ENCODE measurements at places on chromosomes 1 and 21.

GRCh38 chr21:24714646-24715200 is 892.6 kb downstream of the MRPL39 start:
- no peak for DNase-seq

DNA sequence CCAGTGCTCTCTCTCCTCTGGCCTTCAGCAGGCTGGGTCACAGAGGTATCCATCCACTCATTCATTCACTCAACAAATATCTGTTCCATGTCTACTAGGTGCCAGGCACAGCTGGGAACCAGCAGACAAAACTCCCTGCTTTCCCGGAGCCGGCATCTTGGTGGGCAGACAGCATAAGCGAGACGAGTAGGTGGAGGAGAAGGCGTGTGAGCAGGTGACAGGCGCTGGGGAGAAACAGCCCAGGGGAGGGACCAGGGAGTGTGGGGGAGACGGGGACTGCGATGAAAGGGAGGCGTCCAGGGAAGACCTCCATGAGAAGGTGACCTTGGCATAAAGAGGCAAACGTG is 11.0 kb upstream of the KCNAB2 start:
- DNase-seq = no peak

DNA sequence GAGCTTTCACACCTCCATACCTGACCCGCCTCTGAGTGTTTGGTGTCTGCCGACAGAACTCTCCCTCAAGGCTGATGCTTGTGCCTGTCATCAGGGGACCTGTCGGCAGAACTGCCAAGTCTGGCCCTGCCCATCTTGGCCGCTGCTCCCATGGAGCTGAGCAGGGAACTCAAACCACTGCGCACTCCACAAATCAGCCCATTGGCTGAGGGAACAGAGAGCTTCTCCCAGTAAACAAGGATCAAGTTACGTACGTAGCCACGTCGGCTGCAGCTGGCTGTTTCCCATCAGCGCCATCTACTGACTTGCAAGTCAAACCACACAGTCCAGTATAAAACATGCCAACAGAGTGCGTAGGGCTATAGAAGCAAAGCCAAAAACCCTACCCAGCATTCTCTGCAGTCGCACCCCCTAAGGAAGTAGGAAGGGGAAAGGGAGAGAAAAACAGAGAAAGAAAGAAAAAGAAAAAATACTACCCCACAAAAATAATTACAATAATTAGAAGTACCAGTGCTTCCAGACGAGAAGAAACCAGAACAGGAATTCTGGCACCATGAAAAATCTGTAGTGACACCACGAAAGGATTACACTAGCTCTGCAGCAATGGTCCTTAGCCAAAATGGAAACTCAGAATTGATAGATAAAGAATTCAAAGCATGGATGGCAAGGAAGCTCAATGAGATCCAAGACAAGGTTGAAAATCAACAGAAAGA is 13.1 kb downstream of the KRTAP13-1 start:
- no peak for DNase-seq

DNA sequence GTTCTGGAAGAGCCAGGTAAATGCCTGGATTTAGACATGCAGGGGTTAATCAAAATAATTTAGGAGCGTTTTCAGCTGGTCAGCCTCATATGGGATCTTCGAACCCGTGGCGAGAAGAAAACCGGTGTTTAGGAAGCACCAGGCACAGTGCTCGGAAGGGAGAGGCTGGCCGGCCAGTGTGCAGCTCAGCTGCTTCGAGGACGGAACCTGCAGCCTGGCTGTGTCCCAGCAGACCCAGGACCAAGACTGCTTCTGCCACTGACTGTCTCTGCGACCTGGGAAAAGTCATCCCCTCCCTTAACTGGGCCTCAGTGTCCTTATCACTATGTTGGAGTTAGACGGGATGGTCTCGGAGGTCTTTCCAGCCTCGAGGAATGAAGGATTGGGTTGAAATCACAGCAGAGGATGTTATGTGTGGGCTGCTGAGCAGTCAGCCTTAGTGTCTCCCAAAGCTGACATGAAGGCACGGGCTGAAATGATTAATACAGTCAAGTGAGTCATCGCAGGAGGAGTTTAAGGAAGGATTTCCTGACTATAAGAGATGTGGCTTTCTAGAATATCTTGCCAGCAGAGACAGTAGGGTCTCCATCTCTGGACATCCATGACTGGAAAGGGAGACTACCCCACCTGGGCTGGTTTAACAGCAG is 20.8 kb downstream of the PPFIA4 start:
- DNase-seq = no peak

DNA sequence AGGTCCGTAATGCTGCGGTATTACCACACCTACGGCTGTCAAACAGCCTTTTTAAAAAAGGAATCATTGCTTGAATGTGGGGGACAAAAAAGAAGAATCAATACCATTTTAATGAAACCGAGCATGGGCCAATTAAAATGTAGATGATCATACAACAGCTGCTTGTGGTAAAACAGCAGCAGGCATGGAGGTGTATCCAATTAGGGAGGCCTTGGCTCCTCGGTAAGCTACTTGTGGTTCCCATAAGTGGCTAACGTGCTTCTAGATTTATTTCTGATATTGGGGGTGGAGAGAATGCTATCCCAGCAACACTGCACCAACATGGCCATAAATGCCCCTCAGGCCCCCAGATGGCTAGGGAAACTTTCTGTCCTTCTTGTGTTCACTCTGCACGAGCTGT is 1.8 kb downstream of the PTPN14 start:
- DNase-seq = no peak

GRCh38 chr1:212977781-212978645 is 27.7 kb downstream of the VASH2 start:
- no peak for DNase-seq

DNA sequence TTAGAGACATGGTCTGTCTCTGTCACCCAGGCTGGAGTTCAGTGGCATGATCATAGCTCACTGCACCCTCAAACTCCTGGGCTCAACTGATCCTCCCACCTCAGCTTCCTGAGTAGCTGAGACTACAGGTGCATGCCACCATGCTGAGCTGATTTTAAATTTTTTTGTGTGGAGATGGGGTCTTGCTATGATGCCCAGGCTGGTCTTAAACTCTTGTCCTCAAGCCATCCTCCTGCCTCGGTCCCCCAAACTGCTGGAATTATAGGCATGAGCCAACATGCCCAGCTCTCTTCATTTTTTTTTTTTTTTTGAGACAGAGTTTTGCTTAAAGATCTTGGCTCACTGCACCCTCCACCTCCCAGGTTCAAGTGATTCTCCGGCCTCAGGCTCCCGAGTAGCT is 24.8 kb upstream of the AGPAT3 start:
- DNase-seq = no peak

- DNase-seq = no peak
Measured at GRCh38 chr1:38840281-38840680, 19.3 kb downstream of the RRAGC start.

GRCh38 chr1:91124989-91125417 is 103.2 kb upstream of the ZNF644 start:
- DNase-seq = no peak

Data from glomerular endothelial cell (primary cell).